ENCODE measurements at places on chromosomes 3 and 15.
A peak's percentile ranks its signal among the peaks of the same experiment; 100 is the strongest.

- DNase-seq = peak; percentile 11
Measured at GRCh38 chr3:155890671-155891190, 20.3 kb downstream of the GMPS start.

DNA sequence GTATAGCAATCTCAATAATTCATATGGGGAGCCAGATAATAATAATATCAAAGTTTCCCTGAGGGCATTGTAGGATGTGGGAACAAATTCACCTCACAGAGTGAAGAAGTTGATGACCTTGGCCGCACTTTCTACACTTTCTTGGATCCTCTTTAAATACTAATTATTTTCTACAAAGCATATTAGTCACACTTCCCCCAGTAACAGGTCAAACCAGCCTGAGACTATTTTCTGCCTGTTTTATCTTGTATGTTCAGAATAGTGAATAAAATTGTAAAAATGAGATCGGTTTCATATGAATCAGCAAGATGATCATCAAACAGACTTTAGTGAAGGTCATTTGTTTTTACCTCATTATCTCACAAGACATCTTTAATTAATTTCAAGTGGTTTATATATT lies 2.3 kb upstream of the OR5K3 start:
- no peak for DNase-seq

- DNase-seq = no peak
Measured at GRCh38 chr15:58484791-58485600, 53.2 kb downstream of the LIPC start.

DNA sequence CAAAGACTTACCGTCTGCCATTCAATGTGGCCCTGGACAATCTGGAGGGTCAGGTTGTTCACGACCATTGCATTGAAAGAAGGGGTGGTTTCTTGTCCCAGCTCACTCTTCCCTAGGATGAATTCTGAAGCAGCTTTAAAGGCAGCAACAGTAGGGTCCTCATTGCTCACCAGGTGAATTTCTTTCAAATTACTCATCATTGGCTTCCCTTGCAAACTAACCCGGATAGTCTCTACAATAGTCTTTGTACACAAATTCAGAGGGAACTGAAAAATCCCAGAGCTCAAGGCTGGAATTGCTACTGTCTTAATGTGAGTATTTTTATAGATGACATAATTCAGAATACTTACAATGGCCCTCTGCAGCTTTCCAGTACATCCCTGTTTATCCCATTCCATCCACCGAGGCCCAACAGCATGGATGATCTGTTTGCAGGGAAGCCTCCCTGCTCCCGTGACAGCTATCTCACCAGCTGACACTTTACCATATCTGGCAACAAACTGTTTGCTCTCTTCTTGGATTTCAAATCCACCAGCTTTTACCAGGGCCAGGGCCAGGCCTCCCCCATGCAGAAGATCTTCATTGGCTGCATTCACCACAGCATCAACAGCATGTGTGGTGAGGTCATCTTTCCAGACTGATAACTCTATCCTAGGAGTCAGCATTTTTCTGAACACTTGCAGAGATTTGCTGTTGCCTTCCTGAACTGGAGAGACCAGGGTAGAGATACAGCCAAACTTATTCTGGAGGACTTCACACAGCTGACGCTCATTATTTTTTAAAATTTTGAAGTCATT lies 8.6 kb downstream of the PARP9 start:
- peak; percentile 29 for DNase-seq

- DNase-seq = no peak
Measured at GRCh38 chr3:131047582-131047981, 20.9 kb downstream of the NEK11 start.

DNA sequence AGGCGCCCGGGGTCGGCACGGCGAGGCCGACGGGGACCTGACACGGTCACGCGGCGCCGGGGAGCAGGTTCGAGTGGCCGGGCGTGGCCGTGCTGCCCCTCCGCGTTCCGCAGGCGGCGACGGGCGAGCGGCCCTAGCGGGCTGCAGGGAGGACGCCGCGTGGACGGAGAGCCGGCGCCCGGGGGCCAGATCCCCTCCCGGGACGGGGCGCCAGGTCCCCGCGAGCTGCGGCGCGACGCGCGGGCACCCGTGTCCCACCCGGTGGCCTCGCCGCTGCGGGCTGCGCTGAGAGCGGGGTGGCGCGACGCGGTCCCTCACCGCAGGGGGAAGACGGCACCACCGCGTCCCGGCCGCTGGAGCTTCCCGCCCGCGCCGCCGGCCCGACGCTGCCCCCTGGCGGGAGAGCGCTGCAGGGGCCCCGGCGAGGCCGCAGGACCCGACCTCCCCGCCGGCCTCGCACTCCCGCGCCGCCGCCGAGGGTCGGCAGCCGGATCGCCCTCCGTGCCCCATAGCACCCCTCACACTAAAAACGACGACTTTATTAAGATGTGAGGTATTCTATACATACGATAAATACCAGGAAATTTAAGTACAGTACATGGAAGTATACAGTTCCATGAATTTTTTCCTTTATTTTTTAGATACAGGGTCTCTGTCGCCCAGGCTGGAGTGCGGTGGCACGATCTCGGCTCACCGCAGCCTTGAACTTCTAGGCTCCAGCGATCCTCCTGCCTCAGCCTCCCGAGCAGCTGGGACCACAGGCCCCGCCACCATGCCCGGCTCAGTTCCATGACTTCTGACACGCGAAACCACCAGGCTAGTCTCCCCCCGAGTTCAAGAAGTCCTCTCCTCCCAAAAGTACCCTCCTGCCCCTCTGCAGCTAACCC lies 1.3 kb upstream of the PIGZ start:
- peak; percentile 62 for DNase-seq

GRCh38 chr15:53591041-53591440 lies 168.4 kb downstream of the WDR72 start:
- DNase-seq = peak; percentile 67

GRCh38 chr15:92226020-92226612 lies 167.6 kb upstream of the ST8SIA2 start:
- DNase-seq = peak; percentile 19

GRCh38 chr3:111324645-111325044 lies 217.4 kb upstream of the CD96 start:
- no peak for DNase-seq

- peak; percentile 38 for DNase-seq
Measured at GRCh38 chr15:74302821-74303359, 64.6 kb downstream of the CYP11A1 start.

GRCh38 chr3:182215881-182216280 lies 504.2 kb downstream of the SOX2 start:
- no peak for DNase-seq

- DNase-seq = peak; percentile 17
Measured at GRCh38 chr3:113211330-113212149, at the start of gene BOC. Gene BOC, plus strand, starts transcription at chr3:113211557. Its CDS starts 38,246 bp downstream, at chr3:113249803.

- no peak for DNase-seq
Measured at GRCh38 chr3:189792046-189792929, 161.1 kb downstream of the TP63 start.

DNA sequence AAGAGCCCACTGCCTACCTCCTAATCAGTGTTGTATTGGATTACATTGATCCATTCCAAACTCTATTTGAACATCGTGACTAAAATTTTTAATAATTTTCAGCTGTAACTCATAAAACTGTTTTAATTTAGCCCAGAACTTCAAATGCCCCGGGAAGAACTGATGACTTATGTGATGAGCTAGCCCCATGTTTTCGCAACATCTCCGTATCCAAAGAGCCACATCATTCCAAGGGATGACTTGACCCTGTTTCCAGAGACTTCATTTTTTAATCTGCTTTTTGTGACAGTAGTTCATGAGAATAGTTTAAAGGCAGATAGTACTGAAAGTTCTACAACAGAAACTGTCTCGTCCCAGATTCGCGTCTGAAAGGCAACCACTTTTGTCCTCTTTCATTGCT lies 97.4 kb downstream of the STAC start:
- DNase-seq = no peak

DNA sequence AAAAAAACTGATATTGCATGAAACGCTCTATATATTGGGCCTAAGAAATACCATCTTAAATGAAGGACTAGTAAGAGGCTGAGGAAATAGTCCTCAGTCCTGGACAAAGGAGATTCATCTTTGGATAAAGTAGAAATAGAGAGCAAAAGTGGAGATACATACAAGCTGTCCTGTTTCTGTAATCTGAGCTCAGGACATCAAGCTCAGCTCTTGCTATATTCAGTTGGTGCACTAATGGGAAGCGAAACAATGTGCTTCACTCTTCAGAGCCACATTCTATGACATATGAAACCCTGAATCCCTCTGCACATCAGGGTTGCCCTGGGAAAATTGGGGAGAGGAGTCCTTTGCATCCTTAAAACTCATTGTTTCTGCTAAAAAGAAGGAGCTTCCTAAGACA lies 290.7 kb downstream of the VPS13C start:
- no peak for DNase-seq

DNA sequence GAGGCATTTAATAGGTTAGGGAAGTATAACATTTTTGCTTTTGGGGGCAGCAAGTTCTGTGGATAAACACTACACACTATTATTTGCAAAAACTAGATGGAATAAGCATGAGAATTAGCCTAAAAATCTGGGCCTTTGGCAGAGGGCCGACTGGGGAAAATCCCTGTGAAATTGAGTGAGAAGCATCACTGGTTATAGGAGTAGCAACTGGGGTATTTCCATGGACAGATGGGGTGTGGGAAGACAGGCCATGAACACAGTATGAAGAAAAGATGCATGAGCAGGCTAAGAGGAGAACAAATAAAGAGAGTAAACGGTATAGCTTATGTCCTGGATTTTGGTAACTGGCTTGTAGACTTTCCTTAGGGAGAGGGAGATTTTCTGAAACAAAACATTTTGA lies 32.9 kb upstream of the CSPG5 start:
- DNase-seq = no peak

DNA sequence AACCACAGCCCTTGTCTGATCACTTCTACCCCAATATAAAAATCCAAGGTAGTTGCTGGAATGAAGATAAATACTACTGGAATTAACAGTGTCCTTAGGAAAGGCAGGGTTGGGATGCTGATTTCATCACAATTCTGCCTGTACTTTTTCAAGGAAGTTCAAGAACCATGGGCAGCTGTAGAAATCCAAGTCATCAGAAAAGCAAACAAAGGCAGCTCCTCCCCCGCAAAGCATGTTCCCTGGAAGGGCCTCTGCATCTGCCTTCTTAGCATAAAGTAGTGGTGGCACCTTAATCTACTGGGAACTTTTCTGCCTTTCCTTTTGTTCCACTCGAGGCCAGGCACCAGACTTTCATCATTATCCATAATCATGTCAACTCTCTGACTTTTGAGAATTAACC lies 54.4 kb downstream of the ERC2 start:
- no peak for DNase-seq

- no peak for DNase-seq
Measured at GRCh38 chr3:152209776-152210175, 59.0 kb upstream of the MBNL1 start.

DNA sequence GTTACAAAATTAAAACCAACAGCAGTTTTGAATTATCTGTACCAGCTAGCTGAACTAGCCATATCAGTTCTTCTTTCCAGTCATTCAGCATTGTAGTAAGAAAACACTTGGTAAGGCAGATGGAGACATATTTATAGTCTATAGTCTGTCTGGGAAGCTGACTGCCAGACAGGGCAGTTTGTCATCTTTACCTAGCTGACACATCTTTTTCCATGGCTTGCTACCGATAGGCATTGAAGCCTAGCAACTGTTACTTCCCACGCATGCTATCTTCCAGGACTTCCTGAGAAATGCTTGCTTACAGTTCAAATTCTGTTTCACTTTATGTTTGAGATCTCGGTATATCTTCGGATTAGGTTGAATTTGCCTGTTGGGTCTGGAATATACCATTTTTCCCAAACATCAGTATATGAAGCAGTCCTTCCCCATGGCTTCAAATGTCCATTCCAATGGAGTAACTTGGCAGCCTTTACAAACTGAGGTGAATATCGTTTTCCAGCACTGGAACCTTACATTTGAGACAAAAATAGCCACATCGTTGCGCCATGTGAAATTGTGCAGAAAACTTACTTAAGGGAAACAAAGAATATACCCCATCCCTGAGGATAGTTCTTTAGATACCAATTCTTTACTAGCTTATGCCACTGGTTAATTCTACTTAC lies 8.8 kb downstream of the GNL3 start:
- DNase-seq = no peak

- no peak for DNase-seq
Measured at GRCh38 chr15:40932649-40933516, 3.7 kb downstream of the DLL4 start.

GRCh38 chr15:76057332-76058000 lies 2.3 kb upstream of the TMEM266 start:
- peak; percentile 20 for DNase-seq

DNA sequence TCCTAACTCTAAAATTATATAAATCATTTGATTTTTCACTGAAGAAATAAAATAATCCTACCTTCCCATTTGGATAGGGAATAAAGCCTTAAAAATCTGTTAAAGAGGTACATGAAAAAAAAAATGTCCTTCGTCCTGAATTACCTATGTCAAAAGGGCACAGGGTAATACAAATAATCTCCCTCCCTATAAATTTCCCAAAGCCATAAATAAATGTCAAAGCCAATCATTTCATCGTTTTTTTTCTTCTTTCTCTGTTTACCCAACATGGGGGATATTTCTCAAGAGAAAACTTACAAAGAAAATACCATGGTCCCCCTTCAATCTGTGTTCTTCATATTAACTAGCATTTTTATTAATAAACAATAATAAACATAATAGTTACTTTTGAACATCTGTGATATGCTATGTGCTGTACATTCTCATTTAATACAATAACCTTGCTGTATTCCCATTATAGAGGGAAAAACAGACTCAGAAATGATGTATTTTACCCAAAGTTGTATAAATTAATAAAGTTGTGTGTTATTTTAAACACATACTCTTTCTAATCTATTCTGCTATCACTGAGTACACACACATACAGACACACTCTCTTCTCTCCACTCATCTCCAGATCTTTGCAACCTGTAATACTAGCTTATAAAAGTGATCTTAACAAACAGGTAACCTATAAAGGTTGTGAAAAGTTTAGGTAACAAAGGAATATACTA lies 910 bp upstream of the ANKRD28 start:
- DNase-seq = no peak

GRCh38 chr3:184414418-184415202 lies 34.8 kb downstream of the CHRD start:
- no peak for DNase-seq

- no peak for DNase-seq
Measured at GRCh38 chr15:77295446-77295845, 124.5 kb downstream of the PEAK1 start.

- DNase-seq = no peak
Measured at GRCh38 chr15:52241489-52241888, 50.3 kb upstream of the GNB5 start.

DNA sequence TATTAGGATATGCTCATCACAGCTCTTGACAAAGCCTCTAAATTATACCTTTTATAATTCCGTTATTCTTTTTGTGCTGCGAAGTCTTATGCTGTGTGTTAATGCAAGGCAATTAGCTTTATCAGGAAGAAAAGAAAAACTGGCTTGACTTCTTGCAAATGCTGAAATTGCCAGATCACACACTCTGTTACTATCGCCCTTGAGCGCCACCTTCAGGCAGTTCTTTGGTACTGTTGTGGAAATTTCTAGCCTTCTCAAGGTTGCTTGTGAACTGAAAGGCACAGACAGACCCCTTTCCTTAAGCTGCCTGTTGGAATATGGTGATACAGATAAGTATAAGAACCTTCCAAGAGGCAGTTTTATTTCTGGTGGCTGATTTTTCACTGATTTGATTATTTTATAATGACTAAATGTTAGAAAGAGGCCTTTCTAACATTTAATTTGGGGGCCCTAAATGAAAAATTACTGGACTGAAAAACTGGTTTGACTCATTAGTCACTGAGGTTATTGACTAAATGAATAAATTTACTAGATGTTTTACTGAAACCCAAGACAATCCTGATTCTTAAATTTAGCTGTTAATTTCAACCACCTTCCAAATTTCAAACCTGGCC lies 126.2 kb upstream of the RASGRP1 start:
- peak; percentile 65 for DNase-seq
